ENCODE measurements at places on chromosomes 16 and 17. TPM values are rescaled to one million over a fixed set of nuclear protein-coding genes. Genes with fewer than 3 reads are reported as not detected.

SHCBP1 gene
- total RNA-seq, result 36.9 TPM

COX10 gene
- total RNA-seq, result 19.3 TPM

FBXO39 gene
- not detected for total RNA-seq

TBC1D3I gene
- 0.29 TPM for total RNA-seq

ATP2C2 gene
- total RNA-seq, result 0.14 TPM

KRT13 gene
- total RNA-seq, result 0.19 TPM

C16orf87 gene
- total RNA-seq, result 6.2 TPM

CCDC102A gene
- 5.7 TPM for total RNA-seq

KDM6B gene
- total RNA-seq, result 22.0 TPM

CDT1 gene
- total RNA-seq, result 33.5 TPM

TMEM238L gene
- total RNA-seq, result not detected

ZFHX3 gene
- total RNA-seq, result 6.9 TPM

CACNG3 gene
- not detected for total RNA-seq

KRTAP1-5 gene
- total RNA-seq, result not detected

SHISA6 gene
- not detected for total RNA-seq

CD300E gene
- total RNA-seq, result not detected

RNF43 gene
- total RNA-seq, result 0.36 TPM

Measured in A549 treated with DMSO at 1 μM for 4 hours (cell line).